AG09309 (cell line): ENCODE measurements at places on chromosomes 7 and 10.

DNA sequence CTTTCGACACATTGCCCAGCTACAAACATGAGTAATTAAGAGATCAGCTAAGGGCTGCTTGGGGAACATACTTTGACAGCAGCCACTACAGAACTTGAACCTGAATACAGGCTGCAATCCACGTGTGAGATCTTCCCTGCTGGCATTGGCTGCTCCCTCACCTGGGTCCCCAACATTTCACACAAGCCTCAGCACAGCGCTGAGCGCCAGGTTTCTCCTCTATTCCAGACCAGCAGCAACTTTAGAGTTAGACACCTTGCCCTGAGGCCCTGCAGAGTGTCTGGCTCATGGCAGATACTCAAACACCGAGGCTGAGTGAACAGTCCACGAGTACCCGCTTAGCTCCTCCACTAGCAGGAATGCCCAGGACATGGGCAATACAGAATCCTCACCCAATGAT is 1.3 kb upstream of the WIPF3 start:
- DNase-seq, result no peak

DNA sequence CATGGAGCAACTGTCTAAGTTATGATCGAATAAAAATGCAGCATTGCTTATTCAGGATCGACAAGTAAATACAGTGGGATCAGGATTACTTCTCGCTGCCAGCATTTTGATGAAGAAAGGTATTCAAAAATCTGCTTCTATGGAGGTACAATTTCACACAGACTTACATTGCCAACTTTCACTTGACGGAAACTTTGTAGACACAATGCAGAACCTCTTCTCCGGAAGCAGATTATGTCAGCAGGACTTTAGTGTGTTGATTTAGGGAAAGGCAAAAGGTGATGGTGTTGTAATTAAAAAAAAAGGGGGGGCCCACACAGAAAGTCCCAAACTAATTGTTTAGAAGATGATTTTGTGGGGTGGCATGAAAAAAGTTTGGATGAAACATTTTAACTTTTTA is 462.4 kb upstream of the KLF6 start:
- DNase-seq, result no peak

GRCh38 chr10:112584276-112584675 is 137.3 kb downstream of the VTI1A start:
- no peak for DNase-seq

DNA sequence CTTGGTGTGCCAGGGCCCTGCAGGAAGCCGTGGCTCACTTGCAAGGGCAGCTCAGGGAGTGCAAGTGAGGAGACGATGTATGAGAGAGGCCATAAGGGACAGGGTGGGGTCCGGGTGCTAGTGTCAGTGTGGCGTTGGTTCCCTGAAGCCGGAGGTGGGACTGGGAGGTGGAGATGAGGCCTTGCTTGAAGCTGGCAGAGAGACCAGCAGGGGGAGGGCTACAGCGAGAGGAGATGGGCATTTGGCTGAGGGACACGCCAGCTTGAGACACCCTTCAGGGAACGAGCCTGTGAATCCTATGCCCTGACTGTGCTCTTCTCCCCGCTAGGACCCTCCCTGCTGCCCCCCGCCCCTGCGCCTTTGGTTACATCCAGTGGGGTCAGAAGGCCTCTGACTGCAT is 529.1 kb downstream of the TCERG1L start:
- DNase-seq, result no peak

DNA sequence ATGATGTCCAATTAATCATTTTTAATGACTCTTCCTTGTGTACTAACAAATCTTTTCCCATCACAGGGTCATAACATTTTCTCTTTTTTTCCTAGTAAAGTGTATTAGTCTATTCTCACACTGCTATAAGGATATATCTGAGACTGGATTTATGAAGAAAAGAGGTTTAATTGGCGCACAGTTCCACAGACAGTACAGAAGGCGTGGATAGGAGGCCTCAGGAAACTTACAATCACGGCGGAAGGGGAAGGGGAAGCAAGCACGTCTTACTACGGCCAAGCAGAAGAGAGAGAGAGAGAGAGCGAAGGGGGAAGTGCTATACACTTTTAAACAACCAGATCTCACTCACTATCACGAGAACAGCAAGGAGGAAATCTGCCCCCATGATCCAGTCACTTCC is 359.4 kb upstream of the NFE2L3 start:
- no peak for DNase-seq

DNA sequence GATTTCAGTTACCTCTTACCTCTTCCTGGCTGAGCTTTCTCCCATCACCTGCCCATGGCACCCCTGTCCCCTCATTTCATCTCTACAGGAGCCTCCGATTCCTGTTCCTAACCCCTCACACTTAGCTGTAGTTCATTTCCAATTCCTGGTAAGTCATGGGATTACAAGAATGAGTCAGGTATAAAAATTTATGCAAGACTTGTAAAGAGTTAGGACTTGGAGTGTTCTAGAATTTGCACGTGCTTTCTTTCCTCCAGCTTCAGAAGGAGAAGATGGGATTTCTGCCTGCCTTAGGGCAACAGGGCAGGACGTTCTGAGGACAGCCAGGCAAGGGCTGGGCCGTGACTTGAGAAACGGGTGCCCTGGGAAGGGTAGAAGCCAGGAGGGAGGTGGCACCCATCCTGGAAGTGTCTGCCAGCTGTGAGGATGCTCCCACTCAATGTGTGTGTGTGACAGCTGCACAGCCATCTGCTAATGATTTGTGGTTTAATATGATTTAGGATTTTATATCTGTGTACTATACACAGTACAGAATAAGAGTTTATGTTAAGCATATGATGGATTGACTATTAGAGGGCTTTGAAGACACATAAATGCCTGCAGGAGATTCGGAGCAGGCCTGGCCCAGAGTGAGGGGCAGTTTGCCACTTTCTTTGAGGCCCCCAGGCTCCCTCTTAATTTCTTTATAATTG is 81.5 kb upstream of the VIPR2 start:
- no peak for DNase-seq

GRCh38 chr10:67837541-67838314 is at the start of gene DNAJC12:
Gene DNAJC12, minus strand, starts transcription at chr10:67838188. Its CDS starts 177 bp downstream, at chr10:67838011.
- no peak for DNase-seq

- DNase-seq, result no peak
These were observed 95.5 kb upstream of the PRSS58 start for GRCh38 chr7:142353147-142354060.

GRCh38 chr10:101008823-101009423 is 9.3 kb downstream of the LZTS2 start:
- DNase-seq, result no peak

- no peak for DNase-seq
These were observed 95.5 kb downstream of the NKX6-2 start for GRCh38 chr10:132690401-132690800.

- DNase-seq, result no peak
These were observed 163.9 kb upstream of the PPP1R3A start for GRCh38 chr7:114082642-114083165.

DNA sequence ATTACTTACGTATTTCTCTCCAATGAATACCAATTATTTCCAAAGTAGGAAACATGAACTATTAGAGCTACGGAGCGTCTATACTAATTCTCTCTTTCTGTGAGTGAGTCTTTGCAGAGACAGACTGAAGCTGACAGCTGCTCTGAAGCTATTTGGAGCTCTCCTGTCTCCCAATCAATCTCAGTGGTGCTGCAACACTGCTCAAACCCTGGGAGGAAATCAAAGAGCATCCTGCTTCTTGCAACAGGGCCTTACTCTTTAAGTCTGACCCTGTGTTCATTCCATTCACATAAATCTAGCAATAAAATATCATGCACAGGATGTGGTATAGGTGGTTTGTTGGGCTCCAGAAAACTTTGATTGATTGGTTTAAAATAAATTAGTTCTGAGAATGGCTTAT is 685.7 kb upstream of the IGFBP3 start:
- no peak for DNase-seq

GRCh38 chr10:89236226-89236797 is 15.3 kb downstream of the LIPA start:
- DNase-seq, result peak; percentile 97

- DNase-seq, result no peak
These were observed 71.0 kb upstream of the ZNF479 start for GRCh38 chr7:57203161-57203791.

DNA sequence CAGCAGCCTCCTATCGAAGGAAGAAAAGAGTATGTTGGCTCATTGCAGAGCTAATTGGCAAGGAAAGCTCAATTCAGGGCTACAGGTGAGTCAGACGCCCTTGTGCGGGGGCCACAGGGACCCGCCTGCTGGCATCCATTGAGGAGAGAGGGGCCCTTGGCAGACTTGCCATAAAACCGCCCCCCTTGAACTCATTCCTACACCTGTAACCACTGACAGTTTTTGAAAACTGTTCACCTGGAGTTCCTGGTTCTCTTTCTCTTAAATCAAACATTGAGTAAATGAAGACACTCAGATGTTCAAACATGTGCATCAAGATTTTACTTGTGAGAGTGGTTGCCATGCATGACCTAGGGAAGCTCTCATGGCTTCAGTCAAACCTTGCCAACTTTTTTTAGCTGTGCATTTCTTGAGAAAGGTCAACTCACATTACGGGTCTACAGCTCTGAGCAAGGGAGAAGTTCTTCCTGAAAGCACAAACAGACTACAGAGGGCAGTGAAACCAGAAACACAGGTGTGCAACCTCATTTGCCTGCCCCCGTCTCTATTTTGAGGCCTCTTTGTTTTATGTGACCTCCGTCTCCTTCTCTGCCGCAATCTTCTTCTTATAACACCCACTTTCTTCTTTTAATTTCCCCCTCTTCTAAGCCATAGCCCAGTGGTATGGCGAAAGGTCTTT is 87.8 kb downstream of the TBXAS1 start:
- no peak for DNase-seq

- DNase-seq, result no peak
These were observed 147.0 kb downstream of the PPP1R9A start for GRCh38 chr7:95054386-95054785.

GRCh38 chr10:80253266-80253962 is 36.0 kb downstream of the MAT1A start:
- DNase-seq, result no peak

DNA sequence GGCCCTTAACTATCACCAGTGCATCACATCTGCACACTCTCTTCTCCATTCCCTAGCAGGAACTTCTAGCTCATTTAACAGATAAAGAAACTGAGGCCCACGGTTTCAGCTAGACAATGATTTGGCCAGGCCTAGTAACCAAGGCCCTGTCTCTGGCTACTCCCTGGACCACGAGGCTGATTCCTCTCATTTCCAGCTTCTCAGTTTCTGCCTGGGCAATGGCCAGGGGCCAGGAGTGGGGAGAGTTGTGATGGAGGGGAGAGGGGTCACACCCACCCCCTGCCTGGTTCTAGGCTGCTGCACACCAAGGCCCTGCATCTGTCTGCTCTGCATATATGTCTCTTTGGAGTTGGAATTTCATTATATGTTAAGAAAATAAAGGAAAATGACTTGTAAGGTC is 13.5 kb downstream of the AQP1 start:
- DNase-seq, result no peak

DNA sequence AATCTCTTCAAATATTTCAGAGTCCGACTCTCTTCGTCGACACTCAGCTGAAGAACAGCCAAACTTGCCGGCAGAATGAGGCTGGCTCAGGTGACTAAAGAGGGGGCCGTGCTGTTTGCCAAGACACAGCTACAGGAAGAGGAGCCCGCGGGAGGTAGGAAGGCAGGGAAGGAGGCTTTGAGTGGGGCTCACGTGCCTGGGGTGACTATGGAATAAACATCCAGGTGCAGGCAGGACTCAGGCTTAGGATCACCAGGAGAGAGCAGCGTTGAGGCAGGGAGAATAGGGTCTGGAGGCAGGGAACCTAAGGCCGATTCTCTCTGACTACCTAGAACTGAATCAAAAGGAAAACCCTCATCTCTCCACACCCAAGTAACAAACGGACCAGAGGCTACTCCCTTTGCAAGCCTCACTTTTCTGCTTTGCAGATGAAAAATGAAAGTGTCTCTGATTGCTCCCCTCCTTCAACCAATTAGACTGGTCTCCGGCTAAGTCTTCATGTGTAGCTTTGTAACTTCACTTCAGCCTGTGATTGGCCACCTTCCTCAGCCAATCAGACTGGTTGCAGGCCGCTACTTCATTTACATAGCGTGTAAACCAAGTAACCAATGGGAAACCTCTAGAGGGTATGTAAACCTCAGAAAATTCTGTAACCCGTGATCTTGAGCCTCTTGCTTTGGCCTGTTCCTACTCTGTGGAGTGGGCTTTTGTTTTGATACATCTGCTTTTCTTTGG is 19.7 kb upstream of the BNIP3 start:
- no peak for DNase-seq

- peak; percentile 68 for DNase-seq
These were observed 100.2 kb downstream of the AGMO start for GRCh38 chr7:15461576-15461975.

GRCh38 chr10:96660297-96660696 is 60.0 kb downstream of the PIK3AP1 start:
- DNase-seq, result no peak

DNA sequence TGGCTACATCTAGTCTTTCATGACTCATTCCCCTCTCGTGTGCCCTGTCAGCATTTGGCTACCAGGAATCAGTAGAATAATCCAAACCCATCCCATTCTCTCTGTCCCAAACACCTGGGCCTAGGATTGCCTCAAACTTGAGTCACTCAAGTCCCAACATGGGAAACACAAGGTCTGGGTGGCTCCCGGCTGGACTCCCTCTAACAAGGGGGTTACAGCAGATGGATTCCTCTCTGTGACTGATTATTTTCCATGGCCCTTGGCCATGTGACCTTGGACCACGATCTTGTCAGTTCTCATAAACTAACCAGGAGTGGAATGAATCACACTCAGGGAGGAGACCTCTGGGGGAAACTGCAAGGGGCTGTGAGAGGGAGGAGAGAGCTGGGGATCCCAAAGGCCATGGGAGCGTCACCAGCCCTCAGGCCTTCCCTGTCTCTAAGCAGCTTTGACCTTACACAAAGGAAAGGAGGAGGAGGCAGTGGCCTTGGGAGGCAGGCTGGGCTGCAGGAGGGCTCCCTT is 533.1 kb downstream of the KCNMA1 start:
- peak; percentile 52 for DNase-seq

DNA sequence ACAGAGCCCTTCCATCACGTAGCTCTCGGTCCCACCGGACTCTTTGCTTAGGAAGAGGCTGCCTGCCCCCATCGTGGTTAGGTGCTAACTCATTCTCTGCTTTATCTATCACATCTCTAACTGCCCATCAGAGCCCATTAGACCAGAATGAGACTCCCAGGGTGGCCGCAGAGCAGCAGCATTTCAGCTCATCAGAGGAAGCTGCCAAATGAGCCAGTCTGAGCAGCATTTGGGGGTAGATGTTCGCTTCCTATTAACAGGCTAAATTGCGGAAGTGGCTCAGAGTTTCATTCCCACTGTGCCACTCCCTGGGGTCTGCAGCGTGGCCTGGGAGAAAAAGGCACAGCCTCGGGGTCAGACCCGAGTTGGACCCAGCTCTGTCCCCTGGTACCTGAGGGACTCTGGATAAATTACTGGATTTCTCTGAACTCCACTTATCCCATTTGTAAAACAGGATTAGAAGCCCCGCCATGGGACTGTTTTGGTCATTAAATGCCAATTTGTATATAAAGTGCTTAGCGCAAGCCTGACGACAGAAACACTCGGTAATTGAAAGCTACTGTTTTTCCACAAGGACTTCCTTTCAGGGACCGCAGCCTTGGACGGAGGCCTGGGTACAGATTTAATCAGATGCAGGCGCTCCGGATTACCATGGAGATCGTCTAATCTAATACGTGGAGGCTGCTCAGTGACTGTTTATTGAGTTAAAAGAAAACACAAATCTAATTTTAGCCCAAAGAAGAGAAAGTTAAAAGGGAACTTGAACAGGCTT is 73.8 kb upstream of the PRLHR start:
- peak; percentile 46 for DNase-seq

- no peak for DNase-seq
These were observed 37.6 kb upstream of the MYL10 start for GRCh38 chr7:101666741-101667140.

- DNase-seq, result no peak
These were observed 574 bp downstream of the MARCHF5 start for GRCh38 chr10:92291616-92291865.

GRCh38 chr7:7210475-7211237 is 28.3 kb downstream of the C1GALT1 start:
- DNase-seq, result no peak
